ENCODE measurements at places on chromosomes 6 and 20.

- no peak for DNase-seq
Observed at GRCh38 chr6:347232-347631, 44.3 kb upstream of the IRF4 start.

- no peak for DNase-seq
Observed at GRCh38 chr20:60955706-60956105, 296.4 kb upstream of the CDH4 start.

DNA sequence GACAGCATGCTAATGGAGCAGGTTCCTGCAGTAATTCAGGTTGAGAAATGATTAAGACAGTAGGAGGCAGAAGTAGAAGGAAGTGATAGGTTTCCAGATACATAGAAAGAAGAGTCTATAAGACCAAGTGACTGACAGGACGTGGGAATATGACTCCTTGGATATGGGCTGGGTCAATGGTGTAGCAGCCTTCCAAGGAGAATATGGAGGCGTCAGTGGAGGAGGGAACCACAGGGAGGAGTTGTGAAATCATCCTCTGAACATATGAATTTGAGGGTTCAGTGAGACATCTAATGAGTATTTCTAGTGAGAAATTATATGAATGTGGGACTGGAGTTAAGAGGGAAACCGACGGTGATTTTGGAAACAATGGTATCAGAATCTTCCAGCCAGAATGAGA is 43.3 kb downstream of the NUDT3 start:
- DNase-seq, result no peak

DNA sequence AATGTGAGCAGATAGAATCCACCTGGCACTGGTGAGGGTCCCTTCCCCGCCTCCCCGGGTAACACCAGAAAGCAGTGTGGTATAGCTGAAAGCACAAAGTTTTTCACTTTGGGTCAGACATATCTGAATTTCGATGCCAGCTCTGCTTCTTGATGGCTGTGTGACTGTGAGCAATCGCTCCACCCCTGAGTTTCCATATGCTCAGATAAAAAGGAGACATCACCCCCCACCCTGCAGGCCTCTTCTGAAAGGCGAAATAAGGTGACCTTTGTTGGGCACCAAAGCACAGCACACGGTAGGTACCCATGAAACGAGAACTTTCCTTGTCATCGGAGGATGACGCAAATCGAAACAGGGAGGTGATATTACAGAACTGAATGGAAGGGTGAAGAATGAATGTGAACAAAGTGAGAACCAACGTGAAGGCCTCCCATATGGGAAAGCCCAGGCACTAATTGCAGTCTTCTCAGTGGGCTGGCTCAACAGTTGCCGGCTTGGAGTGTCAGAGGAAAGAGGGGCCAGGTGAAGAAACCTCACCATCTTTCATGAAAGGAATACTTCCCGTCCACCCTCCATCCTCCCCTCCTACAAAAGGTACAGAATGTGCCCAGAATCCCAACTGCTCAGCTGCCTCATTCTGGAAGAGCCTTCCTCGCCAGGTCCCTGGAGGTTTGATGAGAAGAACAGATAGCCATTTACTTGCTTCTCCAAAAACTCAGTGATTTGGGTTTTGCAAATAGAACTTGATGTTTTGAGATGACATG is 61.8 kb downstream of the NFATC2 start:
- DNase-seq, result no peak

DNA sequence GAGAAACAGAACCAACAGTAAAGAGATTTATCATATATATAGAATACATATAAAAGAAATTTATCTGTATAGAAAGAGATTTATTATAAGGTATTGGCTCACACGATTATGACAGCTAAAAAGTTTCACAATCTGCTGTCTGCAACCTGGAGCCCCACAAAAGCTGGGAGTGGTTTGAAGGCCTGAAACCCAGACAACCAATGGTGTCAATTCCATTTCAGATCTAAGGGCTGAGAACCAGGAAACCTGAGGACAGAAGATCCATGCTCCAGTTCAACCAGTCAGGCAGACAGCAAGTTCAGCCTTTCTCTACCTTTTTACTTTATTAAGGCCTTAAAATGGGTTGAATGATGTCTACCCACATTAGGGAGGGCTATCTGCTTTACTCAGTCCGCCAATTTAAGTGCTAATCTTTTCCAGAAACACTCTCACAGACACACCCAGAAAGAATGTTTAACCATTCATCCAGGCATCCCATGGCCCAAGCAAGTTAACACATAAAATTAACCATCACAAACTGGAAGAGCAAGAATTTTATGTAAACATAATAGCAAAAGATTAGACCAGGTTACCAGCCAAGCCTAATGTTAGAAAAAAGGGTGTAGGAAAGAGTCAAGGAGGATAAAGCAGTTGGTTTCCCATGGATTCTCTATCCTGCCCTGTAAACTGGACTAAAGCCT is 170.9 kb downstream of the FUT9 start:
- no peak for DNase-seq

- DNase-seq, result no peak
Observed at GRCh38 chr6:4350567-4351519, 215.5 kb upstream of the ECI2 start.
